ENCODE measurements at places on chromosomes 11 and 22.

- DNase-seq: no peak
Observed at GRCh38 chr11:73465023-73465675, 89.0 kb downstream of the RELT start.

- no peak for DNase-seq
Observed at GRCh38 chr22:17841836-17842235, 67.6 kb upstream of the BID start.

GRCh38 chr11:67561971-67562619, 21.5 kb upstream of the GSTP1 start:
- DNase-seq: no peak

DNA sequence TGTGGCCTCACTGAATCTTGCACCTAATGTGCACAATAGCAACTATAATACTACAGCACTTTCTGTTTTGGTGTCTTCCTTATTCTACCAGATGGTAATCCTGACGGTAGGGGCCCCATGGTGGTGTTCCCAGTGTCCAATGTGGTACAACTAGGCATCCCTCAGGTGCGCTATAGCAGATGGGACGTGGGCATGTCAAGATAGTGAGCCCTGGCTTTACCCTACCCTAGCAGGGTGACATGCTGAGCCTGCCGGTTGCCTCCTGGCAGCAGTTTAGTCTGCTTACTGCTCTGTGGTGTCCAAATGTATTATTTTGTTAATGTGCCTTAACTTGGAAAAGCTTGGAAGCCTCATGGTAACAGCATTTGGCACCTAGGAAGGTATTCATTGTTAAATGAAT, 19.2 kb downstream of the ACO2 start:
- no peak for DNase-seq

GRCh38 chr11:36763187-36763586, 165.2 kb upstream of the RAG2 start:
- no peak for DNase-seq

DNA sequence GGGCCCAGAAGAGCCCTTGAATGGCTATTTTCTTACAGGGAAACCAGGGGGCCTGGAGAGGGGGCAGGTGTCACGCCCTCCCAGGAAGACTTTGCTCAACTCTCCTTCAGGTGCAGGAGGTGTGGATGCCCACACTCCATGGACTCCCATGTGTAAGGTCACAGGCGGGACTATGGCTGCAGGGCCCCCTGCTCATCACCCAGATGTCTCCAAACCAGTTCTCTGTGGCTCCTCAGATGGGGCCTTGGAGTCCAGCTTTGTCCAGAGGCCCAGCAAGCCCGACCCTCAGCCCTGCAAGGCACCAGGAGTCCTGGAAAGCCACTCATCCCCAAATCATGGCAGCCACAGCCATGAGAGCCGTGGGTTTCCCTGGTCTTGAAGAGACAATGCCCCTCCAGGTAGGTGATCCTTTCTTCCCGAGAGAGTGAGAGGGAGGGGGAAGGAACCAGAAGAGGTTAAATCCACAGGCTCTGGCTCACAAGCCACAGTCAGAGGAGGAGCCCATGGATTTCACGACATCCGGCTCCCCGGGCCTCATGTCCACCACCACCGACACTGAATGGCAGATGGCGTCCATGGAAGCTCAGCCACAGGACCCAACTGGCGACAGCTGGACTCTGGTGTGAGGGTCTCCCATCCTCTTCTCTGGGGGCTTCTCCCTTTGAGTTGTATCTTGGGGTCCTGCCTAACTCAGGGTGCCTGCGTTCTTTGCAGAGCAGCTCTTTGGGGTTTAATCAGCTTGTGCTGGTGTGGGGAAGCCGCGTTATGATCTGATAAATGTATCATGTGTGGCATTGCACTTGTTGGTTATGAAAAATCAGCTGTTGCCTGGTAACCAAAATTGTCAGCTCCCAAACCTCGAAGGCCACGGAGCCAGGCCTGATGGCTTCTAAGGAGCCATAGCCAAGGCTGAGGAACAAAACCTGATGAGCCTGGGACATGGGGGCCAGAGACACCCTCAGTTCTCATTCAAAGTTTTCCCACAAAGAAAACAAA, 620.4 kb downstream of the BRD1 start:
- DNase-seq: no peak

DNA sequence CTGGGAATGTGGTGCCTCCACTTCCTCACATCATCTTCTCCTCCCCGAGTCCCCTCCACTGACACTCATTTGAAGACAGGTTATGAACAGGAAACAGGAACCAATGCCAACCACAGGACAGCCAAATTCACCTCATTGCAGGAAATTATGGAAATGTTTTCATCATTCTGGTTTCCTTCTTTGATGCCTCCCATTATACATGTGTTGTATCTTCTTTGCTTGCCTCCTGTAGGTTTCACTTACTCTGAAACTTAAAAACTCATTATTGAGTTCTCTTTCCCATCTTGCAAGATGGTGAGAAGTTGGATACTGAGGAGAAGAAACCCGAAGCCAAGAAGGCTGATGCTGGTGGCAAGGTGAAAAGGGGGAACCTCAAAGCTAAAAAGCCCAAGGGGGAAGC, 108.5 kb downstream of the PHF21B start:
- no peak for DNase-seq

- DNase-seq: no peak
Observed at GRCh38 chr11:35157814-35158700, 19.1 kb downstream of the CD44 start.

GRCh38 chr11:2264366-2265053, 5.9 kb downstream of the ASCL2 start:
- DNase-seq: no peak

DNA sequence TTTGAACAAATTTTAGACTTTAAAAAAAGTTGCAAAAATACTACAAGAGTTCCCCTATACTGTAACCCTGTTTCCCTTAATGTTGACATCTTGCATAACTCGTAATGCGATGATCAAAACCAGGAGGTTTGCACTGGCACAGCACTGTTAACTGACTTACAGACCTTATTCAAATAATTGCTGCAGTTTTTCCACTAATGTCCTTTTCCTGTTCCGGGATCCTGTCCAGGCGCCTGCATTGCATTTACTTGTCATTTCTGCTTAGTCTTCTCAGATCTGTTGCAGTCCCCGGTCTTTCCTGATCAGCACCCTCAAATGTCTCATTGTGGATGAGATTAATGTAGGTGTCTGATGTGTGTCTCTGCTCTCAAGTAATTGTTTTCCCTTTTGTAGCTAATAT, 32.0 kb downstream of the APLP2 start:
- DNase-seq: no peak

DNA sequence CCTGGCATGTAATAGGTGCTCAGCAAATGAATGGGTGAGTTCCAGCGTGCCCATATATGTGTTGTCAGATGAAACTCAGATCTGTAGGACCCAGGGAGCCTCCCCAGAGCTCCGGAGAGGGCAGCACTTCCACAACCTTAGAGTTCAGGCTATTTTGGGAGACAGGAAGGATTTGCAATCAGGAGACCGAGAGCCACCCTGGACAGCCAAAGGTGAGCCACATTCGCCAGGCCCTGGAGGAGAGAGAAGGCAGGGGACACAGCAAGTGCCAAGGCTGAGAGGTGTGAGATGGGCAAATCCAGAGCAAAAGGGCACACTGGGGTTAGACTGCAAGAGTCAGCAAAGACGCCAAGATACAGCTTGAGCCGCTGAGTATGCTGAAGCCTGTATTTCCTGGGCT, 66.4 kb downstream of the CD82 start:
- DNase-seq: no peak

- no peak for DNase-seq
Observed at GRCh38 chr11:13680501-13681264, 12.2 kb downstream of the FAR1 start.

DNA sequence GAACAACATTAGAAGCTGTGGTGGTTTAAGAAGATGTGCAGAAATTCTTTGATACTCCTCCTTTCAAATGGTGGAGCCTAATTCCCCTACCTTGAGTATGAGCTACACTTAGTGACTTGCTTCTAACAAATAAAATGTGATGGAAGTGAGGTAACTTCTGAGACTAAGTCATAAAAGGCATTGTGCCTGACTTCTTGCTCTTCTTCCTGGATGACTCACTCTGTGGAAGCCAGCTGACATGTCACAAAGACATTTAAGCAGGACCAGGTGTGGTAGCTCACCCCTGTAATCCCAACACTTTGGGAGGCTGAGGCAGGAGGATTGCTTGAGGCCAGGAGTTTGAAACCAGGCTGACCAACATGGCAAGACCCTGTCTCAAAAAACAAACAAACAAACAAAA, 3.9 kb upstream of the PLA2G3 start:
- no peak for DNase-seq

GRCh38 chr11:75523811-75524664, 1.7 kb downstream of the GDPD5 start:
- DNase-seq: no peak

GRCh38 chr22:44616882-44617655, 84.9 kb upstream of the PRR5 start:
- no peak for DNase-seq

DNA sequence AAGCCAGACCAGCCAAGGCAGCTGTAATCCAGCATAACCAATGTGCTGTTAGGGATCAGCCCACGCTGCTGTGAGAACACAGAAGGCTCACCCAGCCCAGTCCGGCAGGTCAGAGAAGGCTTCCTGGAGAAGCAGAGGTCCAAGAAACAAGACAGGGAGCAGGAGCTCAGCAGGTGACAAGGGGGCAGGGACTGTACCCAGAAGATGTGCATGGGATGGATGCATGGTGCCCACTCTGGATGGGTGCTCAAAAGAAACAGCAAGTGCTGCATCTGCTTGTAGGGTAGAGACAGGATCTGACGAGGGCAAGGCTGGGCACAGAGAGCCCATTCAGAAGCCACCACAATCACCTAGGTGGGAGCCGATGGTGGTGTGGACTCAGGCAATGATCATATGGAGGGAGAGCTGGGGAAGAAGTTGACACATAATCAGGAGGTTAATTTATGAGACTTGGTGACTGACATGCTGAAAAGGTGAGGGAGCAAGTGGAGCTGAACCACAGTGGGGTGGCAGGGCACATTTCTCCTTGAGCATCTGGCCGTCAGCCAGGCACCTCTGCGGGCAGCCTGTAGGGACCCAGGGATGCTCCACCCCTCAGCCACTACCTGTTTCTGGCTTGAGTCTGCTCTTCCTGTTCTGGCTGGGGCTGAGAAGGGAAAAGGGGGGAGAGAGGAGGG, 102.3 kb upstream of the DRD2 start:
- DNase-seq: no peak

- DNase-seq: no peak
Observed at GRCh38 chr11:12179019-12179418, 68.6 kb downstream of the MICAL2 start.

GRCh38 chr11:27868226-27868625, 168.0 kb upstream of the BDNF start:
- no peak for DNase-seq

DNA sequence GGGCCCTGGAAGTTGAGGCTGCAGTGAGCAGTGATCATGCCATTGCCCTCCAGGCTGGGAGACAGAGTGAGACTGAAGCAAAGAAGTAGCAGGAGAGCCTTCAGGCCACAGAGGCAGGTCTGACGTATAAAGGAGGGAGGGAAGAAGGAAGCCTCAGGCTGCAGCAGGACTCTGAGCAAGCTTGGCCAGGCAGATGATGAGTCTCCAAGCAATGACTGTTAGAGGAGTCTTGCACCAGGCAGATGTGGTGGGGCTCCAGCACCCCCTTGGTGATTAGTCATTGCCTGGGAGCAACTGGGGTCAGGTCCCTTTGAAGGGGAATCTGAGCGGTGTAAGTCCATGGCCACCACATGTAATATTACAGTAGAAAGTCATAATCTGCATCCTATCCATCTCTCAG, 36.6 kb upstream of the NFAM1 start:
- no peak for DNase-seq

DNA sequence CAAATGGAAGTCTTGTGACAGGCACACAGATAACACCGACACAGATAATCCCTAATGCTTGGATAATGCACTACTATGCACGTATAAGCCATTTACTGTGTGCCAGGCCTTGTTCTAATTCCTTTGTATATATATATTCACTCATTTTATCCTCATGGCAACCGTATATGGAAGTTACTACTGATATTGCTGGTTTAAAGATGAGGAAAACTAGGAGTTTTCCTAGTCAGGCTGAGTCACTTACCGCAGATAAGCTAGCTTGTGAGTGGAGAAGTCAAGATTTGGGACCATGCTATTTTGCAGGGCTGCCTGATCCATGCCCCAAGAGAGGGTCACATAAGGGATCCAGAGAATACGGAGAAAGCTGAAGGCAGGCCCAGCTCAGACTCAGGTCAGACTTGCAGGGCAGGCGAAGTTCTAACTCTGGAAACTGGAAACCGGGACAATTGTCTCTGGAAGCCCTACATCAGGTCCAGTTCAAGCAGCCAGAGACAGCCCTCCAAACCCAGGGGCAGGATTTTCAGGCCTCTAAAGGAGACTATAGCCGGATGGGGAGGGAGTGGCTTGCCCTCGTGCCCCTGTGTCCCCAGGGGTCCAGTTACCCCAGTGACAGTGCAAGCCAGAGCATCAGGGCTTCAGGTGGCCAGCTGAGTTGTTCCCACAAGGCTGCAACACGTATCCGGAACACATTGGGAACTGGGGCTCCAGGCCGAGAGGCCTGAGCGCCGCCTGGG, 534.8 kb downstream of the INSC start:
- no peak for DNase-seq

GRCh38 chr22:45758603-45759002, 87.0 kb downstream of the ATXN10 start:
- DNase-seq: no peak

- DNase-seq: no peak
Observed at GRCh38 chr11:122509091-122509490, 146.4 kb upstream of the UBASH3B start.

DNA sequence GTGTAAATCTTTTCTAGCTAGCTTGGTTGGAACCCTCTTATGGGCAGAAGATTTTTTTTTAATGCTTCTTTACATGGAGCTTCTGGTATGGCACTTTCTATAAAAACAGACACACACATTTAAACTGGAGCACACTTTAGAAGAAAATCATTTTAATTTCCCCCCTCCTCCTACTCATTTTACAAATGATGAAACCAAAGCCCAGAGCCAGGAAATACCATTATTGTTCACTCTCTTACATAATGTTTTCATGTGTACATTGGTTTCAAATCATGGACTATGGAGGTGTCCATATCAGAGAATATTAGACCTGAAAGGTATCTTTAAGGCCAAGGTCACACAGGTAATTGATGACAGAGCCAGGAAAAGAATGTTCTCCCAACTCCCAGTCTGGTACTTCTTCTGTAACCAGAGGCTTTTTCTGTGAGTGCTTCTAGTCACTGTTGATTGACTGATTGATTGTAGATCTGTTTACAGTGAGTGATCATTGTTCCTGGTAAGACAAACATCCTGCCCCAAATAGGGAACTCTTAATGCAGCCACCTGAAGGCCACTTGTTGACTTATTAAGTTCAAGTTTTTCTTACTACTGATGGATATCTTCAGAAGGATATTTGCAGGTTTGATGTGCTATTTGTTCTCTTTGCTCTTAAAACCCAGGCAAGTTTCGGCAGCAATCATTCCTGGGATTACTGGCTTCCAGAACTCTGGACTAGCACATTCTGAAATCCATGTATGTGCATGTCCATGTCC, 26.8 kb upstream of the ME3 start:
- no peak for DNase-seq

DNA sequence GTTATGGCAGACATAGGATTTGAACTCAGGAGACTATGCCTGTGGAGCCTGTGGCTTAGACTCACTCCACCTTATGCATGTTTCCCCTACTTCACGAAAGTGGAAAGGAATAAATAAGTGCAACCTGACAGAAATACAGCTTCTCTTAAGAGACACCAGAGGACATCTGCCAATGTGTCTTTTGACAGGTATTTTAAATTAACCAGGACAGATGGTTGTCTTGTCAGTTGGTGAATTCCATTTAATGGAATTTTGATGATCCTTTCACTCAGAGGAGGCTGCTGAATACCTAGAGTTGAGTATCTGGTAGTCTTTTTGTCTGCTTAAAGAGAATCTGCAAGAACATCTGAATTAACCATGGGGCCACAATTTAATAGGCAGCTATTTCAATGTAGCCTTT, 46.1 kb downstream of the NELL1 start:
- no peak for DNase-seq

All from stimulated activated CD8-positive, alpha-beta memory T cell treated with anti-CD3 and anti-CD28 coated beads, Interleukin-7, amount 100 ng/mL, for 1 hour (primary cell).